ENCODE measurements at places on chromosomes 4 and X.

DNA sequence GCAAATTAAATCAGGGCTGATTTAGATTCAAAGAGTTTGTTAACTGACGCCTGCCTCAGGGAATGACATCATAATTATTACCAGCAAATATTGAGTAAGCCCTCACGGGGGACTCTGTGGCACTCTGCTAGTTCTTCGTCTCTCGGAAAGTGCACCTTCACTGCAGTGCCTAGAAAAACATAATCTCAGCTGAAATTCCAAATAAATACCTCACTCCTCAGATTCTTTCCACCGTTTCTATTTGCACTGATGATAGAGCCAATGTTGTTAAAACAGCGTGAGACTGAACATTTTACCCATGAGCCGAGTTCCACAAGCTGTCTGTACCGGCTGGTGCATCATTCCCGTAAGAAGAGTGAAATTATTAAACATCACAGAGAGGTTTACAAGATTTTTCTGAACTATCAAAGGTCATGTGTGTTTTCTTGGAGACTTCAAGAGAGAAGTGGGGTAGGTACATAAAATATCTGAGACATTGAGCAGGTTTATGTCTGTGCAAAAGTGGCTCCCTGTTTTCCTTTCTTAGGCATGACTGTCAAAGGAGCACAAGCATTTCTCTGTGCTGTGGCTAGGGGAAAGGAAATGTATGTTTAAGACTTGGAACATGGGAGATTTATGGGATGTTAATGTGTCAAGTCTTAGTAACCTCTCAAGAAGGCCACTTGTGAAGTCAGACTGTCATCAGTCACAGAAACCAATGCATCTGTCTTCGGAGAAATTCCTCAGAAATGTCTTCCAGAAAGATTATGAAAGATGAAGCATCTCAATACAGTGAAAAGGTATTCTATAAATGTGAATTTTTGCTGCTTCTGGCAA is 119.6 kb downstream of the CBLL2 start:
- DNase-seq, result no peak

DNA sequence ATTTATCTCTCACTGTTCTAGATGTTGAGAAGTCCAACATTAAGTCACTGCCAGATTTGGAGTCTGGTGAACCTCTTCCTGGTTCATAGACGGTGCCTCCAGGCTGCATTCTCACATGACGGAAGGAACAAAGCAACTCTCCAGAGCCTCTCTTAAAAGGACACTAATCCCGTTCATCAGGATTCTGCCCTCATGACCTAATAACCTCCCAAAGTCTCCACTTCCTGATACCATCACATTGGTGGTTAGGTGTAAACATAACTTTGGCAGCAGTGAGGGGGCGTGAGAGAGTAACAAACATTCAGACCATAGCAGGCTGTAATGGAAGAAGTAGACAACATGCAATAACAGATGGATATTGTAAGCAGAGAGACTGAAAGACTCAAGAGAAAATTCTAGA is 388.6 kb downstream of the PDHA2 start:
- no peak for DNase-seq

- DNase-seq, result no peak
Measured at GRCh38 chrX:107834275-107835201, 8.9 kb downstream of the MID2 start.

GRCh38 chr4:8164194-8164565 is 5.6 kb upstream of the ABLIM2 start:
- DNase-seq, result no peak

- DNase-seq, result no peak
Measured at GRCh38 chrX:22033818-22034217, 1.7 kb downstream of the PHEX start.

DNA sequence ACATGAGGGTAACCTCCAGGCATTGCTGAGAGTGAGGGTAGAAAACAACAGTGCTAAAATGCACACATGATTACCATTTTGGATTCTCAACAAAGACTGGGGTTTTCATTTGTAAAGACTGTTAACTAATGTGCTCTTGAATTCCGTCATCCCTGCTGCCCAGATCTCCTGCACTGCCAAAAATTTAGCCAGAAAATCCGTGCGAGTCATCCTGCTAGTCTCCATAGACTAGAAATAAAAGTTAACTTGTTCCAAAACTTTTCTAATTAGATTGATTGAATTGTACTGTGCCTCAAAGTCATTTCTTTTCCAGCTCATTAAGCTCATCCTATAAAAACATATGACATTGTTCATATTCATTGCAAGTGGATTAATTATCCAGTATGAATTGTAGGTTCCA is 99.8 kb downstream of the ARSF start:
- no peak for DNase-seq

DNA sequence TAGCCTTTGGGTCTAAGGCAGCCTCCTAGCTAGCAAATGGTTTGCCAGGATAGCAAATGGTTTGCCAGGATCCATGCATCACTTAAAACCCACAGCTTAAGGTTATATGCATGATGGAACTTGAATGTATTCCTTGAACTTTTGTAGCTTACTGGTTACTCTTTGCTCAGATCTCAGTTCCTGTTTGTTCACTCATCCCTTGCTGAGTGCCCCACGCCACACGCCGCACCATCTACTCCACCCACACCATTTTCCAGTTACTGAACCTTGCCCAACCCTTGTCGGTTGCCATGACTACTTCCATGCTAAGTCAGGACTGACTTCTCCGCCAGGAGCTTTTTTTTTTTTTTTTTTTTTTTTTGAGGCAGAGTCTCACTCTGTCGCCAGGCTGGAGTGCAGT is 29.5 kb upstream of the XIAP start:
- DNase-seq, result no peak

DNA sequence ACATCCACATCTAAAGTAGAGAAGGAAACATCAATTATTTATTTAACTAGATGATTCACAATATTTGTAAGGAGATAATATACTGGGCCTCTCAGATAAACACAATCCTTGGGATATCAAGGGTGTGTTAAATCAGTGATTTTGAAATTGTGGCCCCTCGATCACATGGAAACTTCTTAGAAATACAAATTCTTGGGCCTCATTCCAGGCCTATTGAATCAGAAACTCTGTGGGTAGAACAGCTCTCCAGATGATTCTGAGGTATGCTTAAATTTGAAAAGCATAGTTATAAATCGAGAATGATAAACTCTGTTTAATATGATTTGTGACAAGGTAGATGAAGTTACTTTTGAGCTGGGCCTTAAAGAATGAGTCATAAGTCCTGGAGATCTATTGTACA is 64.3 kb upstream of the GPR174 start:
- no peak for DNase-seq

DNA sequence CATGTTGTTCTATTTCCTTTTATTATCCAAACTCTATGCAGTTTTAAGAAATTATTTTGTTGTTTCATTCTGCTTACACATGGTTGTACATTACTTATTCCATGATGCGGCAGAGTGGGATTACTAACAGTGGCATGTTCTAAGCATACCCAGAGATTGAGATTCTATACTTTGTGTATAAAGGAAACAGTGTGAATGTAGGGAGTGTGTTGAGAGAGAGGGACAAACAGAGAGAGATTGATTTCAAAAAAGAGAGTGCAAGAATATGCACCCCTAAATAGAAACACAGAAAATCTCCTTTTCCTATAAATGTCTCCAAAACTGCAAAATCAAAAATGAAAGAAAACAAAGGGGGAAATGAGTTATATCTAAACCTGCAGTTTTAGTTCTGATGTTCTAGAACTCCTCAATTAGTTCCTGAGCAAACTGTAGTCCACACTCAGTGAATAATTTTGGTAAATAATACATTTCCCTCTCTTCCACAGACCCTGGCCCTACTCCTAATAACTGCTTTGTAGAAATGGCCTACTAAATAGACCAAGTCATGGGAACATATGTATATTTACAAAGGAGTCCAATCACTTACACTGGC is 31.0 kb downstream of the SLC9B1 start:
- DNase-seq, result no peak

- DNase-seq, result no peak
Measured at GRCh38 chrX:22788221-22788620, 211.5 kb upstream of the DDX53 start.

GRCh38 chrX:118630848-118631247 is 96.6 kb upstream of the IL13RA1 start:
- no peak for DNase-seq

DNA sequence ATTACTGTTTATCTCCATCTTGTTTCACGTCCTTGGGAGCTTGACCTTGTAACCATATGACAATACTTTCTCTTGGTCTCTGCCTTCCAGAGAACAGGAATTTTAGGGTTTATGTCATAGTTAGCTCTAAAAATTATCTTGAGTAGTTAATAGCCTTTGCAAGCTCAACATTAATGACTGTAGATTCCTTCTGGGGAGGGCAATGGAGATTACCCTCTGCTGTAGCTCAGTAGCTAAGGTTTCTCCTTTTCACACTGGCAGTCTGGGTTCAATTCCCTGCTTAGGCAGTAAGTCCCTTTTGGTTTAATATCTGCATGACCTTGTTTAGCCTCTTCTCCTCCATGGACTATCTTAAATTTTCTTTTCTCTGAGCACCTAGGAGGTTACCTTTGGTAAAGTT is 181.7 kb upstream of the GPR101 start:
- no peak for DNase-seq

GRCh38 chr4:7828793-7829301 is 110.8 kb downstream of the AFAP1 start:
- DNase-seq, result no peak

- DNase-seq, result no peak
Measured at GRCh38 chr4:88119943-88120342, 38.5 kb downstream of the ABCG2 start.

DNA sequence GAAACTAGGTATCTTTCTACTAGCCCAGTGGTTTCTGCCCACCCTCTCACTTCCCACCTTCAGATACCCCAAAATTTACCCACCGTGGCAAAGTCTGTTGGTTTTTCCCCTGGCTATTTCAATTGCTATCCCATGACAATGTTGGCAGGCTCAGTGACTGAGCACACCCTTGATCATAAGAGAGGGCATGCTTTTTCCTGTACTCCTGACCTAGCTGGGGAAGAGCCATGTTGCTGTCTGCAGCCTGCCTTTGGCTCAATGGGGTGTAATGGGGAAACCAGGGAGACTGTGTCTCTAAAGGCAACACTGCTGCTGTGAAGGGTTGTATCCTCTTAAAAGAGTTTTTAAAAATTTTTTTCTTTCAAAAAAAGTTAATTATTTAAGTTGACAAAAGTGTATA is 90.4 kb upstream of the CITED1 start:
- DNase-seq, result no peak

DNA sequence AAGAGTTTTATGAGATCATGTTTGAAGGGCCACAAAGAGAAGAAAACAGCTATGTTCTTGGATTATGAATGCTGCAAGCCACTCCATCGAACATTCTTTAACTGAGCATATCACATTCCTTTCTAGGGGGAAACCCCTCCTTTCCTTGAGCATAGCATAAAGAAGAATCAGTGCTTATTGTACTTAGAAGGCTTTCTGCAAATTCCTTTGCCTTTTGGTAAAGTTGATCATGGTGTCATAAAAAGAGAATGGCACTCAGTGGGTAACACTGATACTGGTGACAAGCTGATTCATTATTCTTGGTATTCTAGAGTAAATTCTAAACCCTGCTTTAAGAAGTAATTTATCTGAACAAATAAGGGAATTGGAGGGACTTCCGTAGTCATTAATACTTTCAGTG is 88.5 kb upstream of the GPR34 start:
- no peak for DNase-seq

GRCh38 chr4:156475322-156475721 is 496.3 kb downstream of the PDGFC start:
- DNase-seq, result no peak

DNA sequence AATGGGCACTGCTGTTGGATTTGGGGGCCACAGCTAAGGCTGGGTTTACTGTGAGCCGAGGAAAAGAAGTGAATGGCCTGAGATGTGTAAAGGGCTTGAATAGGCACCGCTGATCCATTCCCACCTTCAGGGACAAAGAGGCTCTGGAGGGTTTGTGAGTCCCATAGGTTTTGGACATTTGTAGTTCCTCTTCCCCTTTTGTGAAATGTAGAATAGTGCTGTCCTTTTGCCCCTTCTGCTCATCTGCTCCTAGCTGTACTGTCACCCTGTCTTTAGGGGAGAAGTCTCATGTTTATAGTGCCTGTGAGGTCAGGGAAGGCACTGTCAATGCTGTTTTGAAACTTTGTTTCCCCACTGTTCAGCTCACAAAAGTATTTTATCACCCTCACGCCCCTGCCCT is 26.4 kb upstream of the CLCN4 start:
- DNase-seq, result no peak

DNA sequence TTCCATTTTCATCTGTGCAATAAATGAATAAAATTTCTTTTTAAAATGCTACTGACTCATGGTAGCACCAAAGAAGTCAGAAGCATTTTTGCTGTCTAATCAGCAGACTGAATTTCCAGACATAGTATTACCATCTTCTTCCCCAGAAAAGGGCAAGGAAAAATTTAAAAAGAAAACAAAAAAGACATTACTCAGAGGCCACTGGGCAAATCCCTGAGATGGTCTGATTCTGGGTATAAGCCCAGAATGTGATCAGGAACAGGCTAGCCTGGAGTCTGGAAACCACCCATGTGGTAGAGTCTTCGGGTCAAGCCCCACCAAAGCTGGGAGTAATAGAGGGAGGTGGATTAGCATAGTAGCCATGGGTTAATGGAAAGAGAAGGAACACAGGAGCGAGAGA is 342.8 kb downstream of the FBXW7 start:
- no peak for DNase-seq

DNA sequence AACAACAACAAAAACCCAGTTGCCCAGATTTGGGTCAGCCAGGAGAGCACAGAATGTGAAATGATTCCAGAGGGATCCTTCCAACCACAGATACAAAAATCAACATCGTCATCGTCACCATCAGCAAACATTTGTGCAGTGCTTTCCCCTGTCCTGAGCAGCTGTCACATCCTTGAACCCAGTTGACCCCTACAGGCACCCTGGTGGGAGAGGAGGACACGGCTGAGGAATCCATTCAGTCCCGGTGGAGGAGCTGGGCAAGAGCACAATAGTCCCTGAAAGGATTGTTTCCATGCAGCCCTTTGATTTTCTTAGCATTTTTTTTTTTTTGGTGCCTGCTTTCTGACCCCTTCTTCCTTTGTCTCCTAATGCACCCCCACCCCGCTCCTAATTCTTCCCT is 37.1 kb upstream of the STX18 start:
- no peak for DNase-seq

DNA sequence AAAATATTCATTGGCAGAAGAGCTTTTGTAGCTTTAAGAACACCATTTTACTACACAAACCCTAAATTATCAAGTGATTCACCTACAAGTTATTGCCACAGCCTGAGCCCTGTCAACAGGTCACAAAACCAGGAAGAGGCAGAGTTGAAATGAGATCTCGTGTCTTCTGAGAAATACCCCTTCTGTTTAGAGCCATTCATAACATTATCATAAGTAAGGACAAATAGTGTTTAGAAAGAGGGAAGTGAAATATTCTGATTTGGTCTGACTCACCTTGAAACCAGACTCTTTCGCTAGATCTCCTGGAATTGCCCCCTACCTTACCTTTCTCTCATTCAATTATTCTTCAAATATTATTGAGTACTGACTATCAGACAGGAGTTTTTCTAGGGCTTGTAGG is 5.9 kb downstream of the ETDB start:
- DNase-seq, result no peak

GRCh38 chrX:45198301-45198700 is 2.4 kb downstream of the DIPK2B start:
- DNase-seq, result no peak

- DNase-seq, result no peak
Measured at GRCh38 chr4:7590899-7591298, 156.2 kb upstream of the PSAPL1 start.
